ENCODE measurements at places on chromosomes 6 and 20.
A peak's percentile ranks its signal among the peaks of the same experiment; 100 is the strongest.

- DNase-seq, result peak; percentile 99
Observed at GRCh38 chr6:79536954-79537747, at the start of gene LCA5. LCA5 (minus strand) TSS chr6:79537430; CDS start chr6:79518894, 18,536 bp downstream.

GRCh38 chr6:84556541-84557335 is 207.7 kb downstream of the TBX18 start:
- no peak for DNase-seq

DNA sequence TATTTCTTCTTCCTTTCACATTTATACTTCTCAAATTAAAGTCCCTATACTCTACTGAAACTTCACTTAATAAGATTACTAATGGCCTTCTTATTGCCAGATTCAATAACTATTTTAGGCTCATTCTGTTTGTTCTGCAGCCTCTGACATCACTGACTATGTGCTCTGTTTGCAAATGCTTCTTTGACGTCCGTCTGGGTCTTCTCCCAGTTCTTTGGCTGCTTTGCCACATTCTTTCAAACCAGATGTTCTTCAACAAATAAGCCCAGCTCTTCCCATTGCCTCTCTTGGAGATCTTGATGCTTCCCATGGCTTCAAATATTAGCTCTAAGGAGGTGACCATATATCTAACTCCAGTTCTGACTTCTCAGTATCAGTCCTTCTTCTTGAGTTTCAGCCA is 117.4 kb downstream of the BTBD9 start:
- DNase-seq, result no peak

- DNase-seq, result no peak
Observed at GRCh38 chr6:105601541-105602236, 198.8 kb upstream of the PREP start.

- no peak for DNase-seq
Observed at GRCh38 chr20:20034486-20034885, 17.3 kb downstream of the NAA20 start.

DNA sequence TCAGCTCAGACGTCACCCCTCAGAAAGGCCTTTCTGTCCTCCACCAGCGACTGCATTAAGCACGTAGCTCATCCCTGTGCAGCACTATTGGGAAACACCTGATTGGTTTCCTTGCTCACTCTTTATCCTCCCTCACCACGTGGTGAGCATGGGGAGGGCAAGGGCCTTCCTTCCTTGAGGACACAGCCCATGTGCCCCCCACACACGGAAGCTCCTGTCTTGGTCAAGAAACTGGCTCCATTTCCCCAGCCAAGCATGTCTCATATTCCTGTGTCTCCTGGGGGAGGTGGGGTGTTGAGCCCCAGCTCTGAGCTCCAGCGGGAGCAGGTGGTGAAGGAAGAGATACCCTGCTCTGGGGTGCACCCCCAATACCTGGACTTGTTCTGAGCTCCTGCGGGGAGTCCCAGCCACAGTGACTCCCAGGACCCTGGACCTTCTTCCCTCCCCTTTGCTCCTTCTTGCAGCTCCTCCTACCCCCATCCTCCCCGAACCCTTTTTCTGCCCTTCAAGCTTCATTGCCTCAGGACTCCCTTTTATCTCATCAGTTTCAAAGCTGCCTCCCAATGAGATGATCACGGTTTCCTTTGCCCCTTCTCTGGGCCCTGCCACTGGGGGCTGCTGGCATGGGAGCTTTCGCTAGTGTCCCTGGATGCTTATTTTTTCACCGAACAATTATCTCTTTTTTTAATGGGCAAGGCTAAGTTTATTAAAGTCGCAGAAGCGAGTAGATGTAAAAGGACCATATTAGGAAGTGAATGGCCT is 230.1 kb downstream of the TFAP2C start:
- peak; percentile 53 for DNase-seq

DNA sequence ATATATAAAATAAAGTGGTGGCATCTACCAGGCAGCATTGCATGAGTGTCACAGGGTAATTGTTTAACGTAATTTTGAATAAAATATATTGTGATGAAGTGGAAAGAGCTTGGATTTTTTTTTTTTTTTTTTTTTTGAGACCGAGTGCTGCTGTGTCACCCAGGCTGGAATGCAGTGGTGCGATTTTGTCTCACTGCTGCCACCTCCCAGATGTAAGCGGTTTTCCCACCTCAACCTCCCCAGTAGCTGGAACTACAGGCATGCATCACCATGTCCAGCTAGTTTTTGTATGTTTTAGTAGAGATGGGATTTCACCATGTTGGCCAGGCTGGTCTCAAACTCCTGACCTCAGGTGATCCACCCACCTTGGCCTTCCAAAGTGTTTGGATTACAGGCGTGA is 81.1 kb upstream of the SMIM8 start:
- no peak for DNase-seq

GRCh38 chr20:10171864-10172751 is 46.5 kb upstream of the SNAP25 start:
- peak; percentile 52 for DNase-seq

- no peak for DNase-seq
Observed at GRCh38 chr20:17925141-17925939, 43.3 kb downstream of the SNX5 start.
